ENCODE measurements at places on chromosomes 3 and 15.

- no peak for DNase-seq
Measured at GRCh38 chr3:86257955-86258641, 732.9 kb downstream of the VGLL3 start.

DNA sequence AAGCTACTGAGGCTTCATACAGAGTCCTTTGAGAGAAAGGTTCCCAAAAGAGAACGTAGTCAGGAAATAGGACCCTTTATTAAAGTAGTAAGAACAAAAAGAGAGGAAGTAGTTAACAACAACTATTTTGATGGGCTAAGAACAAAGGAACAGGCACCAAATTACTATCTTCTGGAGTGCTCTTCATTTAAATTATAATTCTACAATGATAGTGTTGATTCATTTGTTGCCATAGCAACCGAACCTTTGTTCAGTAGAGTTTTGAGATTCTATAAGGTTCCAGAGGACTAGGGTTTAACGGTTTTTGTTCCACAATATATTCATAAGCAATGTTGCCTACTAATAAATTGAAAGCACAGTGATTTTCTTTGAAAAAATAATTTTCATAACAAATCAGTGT, 78.8 kb downstream of the CMSS1 start:
- DNase-seq, result no peak

DNA sequence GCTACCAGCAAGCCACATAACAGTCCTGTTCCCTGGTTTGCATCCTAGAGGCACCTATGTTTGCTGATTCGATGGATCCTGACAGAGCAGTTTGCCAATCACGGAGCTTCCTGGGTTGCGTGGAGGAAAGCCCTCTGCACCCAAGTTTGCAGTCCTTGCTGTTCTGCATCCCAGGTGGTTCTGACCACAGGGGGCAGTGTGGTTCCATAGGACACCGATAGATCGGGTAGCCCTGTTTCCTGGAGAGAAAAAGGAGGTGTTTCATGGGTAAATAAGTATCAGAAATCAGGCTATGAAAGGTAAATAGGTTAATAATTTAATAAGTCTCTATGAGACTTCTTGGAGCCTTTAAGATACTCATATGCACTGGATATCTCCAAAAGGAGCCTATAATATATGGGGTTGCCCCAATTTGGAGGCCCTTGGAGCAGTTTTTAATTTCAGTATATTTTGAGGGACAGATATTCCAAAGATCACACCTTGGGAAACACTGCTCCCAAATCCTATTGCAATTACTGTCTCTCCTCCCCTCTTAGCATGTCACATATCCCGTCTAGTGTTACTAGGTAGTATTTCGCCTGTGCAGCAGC, 194.6 kb upstream of the TPM1 start:
- no peak for DNase-seq

GRCh38 chr3:27431116-27431515, 53.1 kb downstream of the SLC4A7 start:
- no peak for DNase-seq

- no peak for DNase-seq
Measured at GRCh38 chr3:149459491-149460059, 14.9 kb upstream of the TM4SF4 start.

- peak; percentile 28 for DNase-seq
Measured at GRCh38 chr3:71584394-71585011, 975 bp upstream of the FOXP1 start.

- no peak for DNase-seq
Measured at GRCh38 chr3:64344721-64345207, 119.5 kb upstream of the PRICKLE2 start.

- DNase-seq, result peak; percentile 47
Measured at GRCh38 chr3:71063773-71064290, 519.7 kb downstream of the FOXP1 start.

GRCh38 chr15:93300796-93301195, 211.8 kb upstream of the RGMA start:
- DNase-seq, result no peak

GRCh38 chr3:190424478-190425439, 24.9 kb downstream of the TMEM207 start:
- DNase-seq, result no peak

GRCh38 chr15:84658080-84658787, at the start of gene NMB:
Gene NMB (minus strand): TSS chr15:84658199. CDS start chr15:84658152, 47 bp downstream.
- DNase-seq, result peak; percentile 73

DNA sequence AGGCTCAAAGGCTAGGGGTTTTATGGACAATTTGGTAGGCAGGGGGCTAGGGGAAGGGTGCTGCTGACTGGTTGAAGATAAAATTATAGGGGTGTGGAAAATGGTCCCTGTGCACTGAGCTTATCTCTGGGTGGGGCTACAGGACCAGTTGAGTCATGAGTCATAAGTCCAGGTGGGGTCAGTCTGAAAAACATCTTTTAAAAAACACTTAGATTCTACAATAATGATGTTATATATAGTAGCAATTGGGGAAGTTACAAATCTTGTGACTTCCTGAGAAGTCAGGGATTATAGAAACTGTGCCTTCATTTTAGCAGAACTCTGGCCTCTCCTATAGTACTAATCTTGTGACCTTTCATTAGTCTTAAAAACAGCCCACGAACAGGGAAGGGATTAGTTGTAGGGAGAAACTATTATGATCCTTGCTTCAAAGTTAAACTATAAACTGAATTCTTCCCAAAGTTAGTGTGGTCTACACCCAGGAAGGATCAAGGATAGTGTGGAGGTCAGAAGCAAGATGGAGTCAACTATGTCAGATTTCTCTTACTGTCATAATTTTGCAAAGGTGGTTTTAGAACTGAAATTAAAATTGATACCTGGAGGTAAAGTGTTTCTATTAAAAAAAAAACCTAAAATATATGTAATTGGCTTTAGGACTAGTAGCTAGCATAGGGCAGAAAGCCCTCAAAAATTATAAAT, 130.1 kb downstream of the P2RY1 start:
- DNase-seq, result no peak

- no peak for DNase-seq
Measured at GRCh38 chr3:65785065-65785645, 253.6 kb downstream of the MAGI1 start.

DNA sequence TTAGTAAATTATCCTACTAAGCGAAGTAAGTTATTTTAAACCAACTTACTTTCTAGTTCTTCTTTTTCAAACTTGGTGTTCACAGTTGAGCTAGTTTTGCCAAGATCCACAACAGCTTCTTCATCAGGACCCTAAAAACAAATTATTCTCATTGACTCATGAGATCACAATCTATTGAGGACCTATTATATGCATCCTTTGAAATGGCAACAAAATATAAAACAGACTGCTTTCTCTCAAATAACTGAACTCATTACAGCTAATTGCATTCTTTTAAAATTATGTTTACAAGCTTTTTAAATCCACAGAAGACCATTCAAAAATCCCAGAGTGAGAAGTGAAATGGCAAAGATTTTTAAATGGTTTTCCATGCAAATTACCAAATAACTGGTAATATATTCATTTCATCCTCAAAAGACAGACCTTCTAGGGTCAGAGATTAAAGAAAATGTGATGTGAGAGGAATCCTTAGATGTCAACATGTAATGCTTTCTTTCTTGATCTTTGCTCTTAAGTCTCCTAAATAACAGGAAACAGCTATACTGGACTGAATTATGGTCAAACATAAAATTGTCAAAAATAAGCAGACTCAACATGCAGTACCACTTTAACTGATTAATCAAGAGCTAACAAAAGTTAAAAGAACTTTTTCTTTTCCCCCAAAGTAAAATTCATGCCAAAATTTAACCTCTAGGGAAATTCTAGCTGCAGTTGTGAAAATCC, 31.7 kb downstream of the SLC4A7 start:
- no peak for DNase-seq

DNA sequence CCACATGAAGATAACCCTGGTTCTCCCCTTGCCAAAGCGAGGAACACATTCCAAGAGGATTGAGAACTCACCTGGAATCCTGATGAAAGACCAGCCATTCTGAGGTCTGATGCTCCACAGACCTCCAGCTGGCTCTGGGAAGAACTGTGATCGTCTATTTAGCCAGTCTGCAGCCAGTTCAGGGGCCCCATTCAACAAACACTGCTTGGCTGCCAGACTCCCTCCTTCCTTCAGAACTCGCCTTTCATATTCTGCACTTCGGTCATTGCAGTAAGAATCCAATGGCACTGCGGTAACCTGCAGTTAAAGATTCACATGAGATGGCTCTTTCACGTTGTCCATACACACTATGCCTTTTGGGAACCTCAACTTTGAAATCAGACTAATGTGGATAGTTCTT, 67.6 kb downstream of the CHAC1 start:
- DNase-seq, result no peak

DNA sequence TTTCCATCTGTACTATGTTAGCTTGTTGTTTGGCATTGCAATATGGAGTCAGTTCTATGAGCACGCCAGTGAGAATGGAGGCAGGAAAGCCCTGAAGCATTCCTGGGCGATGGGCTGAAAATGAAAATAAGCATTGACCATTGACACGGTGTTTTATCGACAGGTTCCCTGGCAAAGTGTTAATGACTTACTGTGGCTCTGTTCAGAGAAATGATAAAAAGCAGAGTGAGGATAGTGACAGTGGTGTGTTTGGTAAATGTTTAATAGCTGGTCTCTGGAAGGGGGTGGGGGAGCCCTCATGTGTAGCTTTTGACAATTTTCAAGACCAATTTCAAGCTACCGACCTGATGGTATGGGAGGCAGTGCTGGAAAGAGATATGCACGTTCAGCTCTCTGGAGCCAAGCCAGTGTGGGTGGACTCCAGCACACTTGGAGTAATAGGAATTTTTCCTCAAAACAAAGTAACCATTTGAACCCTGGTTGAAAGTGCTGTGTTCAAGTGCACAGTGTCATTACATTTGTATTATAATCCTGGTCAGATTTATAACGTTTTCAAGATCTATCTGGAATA, 341.7 kb upstream of the ROBO2 start:
- no peak for DNase-seq

GRCh38 chr3:144344925-144345548, 373.4 kb downstream of the DIPK2A start:
- no peak for DNase-seq

- no peak for DNase-seq
Measured at GRCh38 chr3:62361824-62362223, 11.5 kb downstream of the FEZF2 start.

- DNase-seq, result no peak
Measured at GRCh38 chr3:38988955-38989354, 62.8 kb downstream of the SCN11A start.

GRCh38 chr3:195559723-195560409, 16.7 kb upstream of the PPP1R2 start:
- DNase-seq, result no peak

GRCh38 chr3:131819381-131820055, 215.3 kb downstream of the CPNE4 start:
- no peak for DNase-seq

GRCh38 chr15:46955576-46955975, 761.7 kb upstream of the SEMA6D start:
- DNase-seq, result no peak

DNA sequence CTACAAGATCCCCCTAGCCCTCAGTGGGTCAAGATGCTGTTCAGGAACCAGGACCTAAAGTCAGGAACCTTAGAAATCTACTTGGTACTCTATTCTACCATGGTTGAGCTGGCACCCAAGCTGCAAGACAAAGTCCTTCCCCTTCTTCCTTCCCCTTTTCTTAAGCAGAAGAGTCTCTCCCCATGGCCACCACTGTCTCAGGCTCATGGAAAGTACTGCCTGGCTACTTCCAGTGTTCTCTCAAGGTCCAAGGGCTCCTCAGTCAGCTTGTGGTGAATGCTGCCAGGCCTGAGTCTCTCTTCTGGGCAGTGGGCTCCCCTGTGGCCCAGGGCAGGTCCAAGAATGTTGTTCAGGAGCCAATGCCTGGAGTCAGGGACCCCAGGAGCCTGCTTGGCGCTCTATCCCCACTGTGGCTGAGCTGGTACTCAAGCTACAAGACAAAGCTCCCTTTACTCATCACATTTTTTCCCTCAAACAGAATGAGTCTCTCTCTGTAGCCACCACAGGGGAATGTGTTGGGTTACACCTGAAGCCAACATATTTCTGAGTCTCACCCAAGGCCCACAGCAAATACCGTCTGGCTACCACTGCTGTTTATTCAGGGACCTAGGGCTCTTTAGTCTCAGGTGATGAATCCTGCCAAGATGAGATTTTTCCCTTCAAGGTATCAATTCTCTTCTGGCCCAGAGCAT, 18.1 kb upstream of the SLC27A2 start:
- DNase-seq, result no peak

All from stimulated activated CD4-positive, alpha-beta T cell treated with anti-CD3 and anti-CD28 coated beads, TNF-alpha, amount 100 ng/mL, for 4 hours (primary cell).